ENCODE measurements at places on chromosomes 12 and 14.

- DNase-seq = no peak
Measured at GRCh38 chr12:45348311-45348710, 132.4 kb downstream of the ANO6 start.

- peak; percentile 54 for DNase-seq
Measured at GRCh38 chr14:105168496-105168978, at the start of gene JAG2. TSS of gene JAG2 (minus strand) at chr14:105168776. CDS start at chr14:105168420, 356 bp downstream.

- no peak for DNase-seq
Measured at GRCh38 chr12:124286414-124286813, 8.5 kb upstream of the RFLNA start.

GRCh38 chr12:6526766-6527525 lies 7.4 kb upstream of the GAPDH start:
- DNase-seq = no peak

- DNase-seq = peak; percentile 28
Measured at GRCh38 chr12:119660076-119660475, 7.9 kb upstream of the PRKAB1 start.

GRCh38 chr14:32382704-32383103 lies 53.6 kb downstream of the AKAP6 start:
- peak; percentile 25 for DNase-seq

GRCh38 chr12:108332791-108333382 lies 6.2 kb downstream of the CMKLR1 start:
- DNase-seq = peak; percentile 19

DNA sequence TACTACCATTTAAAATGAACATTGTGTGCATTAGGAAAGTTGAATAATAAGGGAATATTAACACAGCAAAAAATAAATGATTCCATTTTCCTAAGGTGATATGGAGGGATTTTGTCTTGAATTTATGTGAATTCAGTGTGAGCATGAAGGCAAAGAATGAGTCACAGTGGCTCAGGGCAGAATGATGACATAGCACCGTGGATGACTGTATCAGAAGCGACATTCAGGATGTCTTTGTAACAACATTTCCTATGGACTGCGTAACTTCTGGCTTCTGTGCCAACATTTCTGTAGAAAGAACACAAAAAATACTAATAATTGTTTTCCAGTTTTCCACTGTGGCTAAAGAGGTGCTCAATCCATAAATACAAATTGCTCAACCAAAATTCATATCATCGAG lies 54.6 kb downstream of the TTC8 start:
- DNase-seq = peak; percentile 16

DNA sequence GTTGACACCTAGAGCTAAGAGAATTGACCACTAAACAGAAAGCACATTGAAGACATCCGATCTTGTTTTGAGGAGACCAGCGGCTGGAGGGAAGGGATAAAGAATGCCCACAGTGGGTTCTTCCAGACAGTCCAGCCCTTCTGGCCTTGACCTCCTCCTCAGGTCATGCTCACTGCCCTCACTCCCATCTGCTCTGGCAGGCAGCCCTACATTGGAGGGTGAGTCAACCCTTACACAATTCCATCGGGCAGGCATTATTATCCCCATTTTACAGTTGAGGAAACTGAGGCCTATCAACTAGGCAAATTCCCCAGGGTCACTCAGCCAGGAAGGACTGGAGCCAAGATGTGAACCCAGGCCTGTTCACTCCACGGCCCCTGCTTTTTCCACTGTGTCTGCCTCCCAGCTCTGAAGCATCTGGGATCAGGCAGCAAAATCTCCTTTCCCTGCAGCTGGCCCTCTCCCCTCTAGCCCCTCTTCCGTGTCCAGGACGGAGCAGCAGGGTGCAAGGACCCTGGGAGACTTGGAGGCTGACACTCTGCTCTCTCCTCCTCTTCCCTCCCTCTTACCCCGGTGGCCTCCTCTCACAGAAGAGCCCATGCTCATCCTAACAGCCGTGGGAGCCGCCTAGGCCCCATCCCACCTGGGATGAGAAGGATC lies 5.3 kb downstream of the SCNN1A start:
- DNase-seq = no peak

GRCh38 chr14:22780105-22780679 lies 13.7 kb downstream of the OXA1L start:
- DNase-seq = peak; percentile 31

- no peak for DNase-seq
Measured at GRCh38 chr14:100019156-100019744, 46.0 kb upstream of the EVL start.
